ENCODE measurements at places on chromosomes 5 and 9. TPM values are rescaled to one million over a fixed set of nuclear protein-coding genes. Genes with fewer than 3 reads are reported as not detected.

DNA sequence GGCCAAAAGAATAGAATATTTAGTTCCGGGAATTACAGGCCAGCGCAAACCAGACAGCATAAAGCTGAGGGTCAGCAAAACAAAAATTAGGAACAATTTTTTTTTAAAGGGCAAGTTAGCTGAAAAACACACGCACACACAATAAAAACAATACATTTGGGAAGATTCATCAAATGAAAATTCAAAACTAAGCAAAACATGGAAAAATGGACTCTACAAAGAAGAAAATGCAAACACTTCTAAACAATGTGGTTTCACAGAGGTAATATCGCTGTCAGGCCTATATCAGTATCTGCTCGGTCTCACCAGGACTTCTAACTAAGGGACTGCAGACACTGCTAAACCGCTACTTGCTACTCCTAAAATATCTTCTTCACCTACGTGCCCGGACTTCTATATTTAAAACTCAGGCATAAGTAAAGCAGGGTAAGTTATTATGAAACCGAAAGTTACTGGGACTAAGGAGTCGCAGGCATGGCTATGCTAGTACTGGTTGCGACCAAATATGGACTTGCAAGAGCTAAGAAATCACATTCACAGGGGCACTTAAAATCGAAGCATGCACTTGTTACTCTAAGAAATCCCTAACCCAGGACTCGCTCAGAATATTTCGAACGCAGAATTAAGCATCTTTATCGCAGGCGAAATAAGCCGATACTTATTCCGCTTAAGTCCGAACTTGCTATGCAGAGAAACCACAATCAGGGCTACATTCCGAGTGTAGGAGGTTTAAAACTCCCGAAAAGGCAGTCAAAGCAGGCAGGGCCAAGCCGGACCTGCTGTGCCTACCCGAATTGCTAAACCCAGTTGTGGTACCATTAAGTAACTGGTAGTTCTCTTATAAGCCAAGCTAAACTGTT, 2.3 kb downstream of the ANXA2R start:
- peak overlapping the region; percentile 25 for H3K4me3 ChIP-seq
- no peaks in the 10 kb centered on the region for H3K36me3 ChIP-seq
- H3K4me1 ChIP-seq = peaks cover 5% of the 10 kb centered on the region
- no peaks in the 10 kb centered on the region for H3K27me3 ChIP-seq
- peak; percentile 97 for DNase-seq

- no peaks in the 10 kb centered on the region for H3K27me3 ChIP-seq
- peaks cover 11% of the 10 kb centered on the region for H3K4me1 ChIP-seq
- no peak for DNase-seq
- no peaks in the 10 kb centered on the region for H3K36me3 ChIP-seq
- H3K4me3 ChIP-seq = no peak overlapping the region
Measured at GRCh38 chr5:38473008-38473407, 83.4 kb downstream of the LIFR start.

DNA sequence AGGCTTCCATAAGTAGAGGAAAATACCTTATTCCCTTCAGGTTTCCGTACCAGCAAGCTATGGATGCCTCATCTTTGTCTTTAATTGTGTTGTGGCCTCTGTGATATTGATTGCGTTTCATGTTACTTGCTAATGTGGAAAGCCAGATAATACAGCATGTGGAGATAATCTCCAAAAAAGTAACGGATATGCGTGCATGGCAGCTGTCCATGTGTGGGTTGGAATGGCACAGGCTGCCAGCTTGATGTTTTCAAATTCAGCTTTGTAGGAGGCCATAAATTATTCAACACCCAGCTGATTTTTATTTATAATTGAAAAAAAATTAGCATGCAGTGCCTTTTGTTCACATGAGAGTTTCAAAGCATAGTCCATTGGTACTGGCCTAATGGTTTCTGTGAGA, 144.9 kb downstream of the GIN1 start:
- peak overlapping the region; percentile 13 for H3K27ac ChIP-seq
- H3K27me3 ChIP-seq = no peaks in the 10 kb centered on the region
- no peak overlapping the region for H3K4me3 ChIP-seq
- no peaks in the 10 kb centered on the region for H3K36me3 ChIP-seq
- H3K4me1 ChIP-seq = peaks cover 9% of the 10 kb centered on the region

Gene PAXX
- 6.1 TPM for polyA plus RNA-seq

DNA sequence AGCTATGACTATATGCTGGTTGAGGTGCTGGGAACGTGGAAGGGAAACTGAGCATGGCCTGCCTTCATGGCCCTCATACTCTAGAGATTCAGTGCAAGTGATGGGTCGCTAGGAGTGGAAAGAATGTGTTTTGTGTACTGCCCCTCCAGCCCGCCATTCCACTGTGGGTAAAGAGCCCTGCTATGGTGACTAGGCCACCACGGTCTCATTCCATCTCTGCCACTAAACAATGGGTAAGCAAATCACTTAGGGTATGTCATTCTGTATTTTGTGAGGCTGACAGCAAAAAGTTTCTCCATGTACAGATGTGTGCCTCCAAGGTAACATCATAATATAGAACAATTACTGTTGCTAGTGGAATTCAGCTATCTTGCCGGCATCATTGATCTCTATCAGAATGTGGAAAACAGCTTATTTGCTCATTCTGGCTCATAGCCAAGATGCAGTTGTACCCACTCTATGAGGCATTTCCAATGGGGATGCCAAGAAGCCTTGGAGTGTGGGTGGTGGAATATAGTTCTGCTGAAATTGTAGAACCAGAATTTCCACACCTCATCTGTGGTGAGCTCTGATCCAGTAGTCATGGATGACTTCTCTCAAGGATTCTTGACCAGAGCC, 12.5 kb downstream of the SMARCA2 start:
- no peak overlapping the region for H3K27ac ChIP-seq
- no peaks in the 10 kb centered on the region for H3K4me1 ChIP-seq
- no peaks in the 10 kb centered on the region for H3K27me3 ChIP-seq
- no peak overlapping the region for H3K4me3 ChIP-seq
- no peaks in the 10 kb centered on the region for H3K36me3 ChIP-seq
- no peak for DNase-seq

DNA sequence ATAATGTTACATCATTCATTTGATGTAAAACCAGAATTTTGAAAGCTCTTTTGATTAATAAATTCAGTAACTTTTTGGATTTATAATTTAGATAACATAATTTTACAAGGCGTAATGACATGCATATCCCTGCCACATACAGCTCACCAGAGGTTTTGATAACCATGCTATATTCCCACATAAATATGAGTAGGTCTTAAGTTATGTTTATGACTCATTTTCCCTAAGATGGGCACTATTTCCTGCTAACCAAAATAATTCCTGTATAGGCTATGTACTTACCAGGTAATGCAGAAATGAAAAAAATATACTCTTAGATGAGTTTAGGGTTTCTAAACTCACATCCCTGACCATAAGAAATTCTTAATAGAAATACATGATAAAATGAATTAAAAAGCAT, 93.9 kb upstream of the EDIL3 start:
- H3K4me3 ChIP-seq = no peak overlapping the region
- no peaks in the 10 kb centered on the region for H3K27me3 ChIP-seq
- H3K4me1 ChIP-seq = no peaks in the 10 kb centered on the region
- no peak for DNase-seq
- H3K36me3 ChIP-seq = no peaks in the 10 kb centered on the region
